ENCODE measurements at places on chromosomes 3 and 15.

- DNase-seq = no peak
Measured at GRCh38 chr3:188198760-188199327, 44.9 kb downstream of the LPP start.

- DNase-seq = no peak
Measured at GRCh38 chr15:74317820-74318375, 49.5 kb downstream of the CYP11A1 start.

GRCh38 chr3:48107227-48107626 is 81.0 kb downstream of the CDC25A start:
- no peak for DNase-seq

DNA sequence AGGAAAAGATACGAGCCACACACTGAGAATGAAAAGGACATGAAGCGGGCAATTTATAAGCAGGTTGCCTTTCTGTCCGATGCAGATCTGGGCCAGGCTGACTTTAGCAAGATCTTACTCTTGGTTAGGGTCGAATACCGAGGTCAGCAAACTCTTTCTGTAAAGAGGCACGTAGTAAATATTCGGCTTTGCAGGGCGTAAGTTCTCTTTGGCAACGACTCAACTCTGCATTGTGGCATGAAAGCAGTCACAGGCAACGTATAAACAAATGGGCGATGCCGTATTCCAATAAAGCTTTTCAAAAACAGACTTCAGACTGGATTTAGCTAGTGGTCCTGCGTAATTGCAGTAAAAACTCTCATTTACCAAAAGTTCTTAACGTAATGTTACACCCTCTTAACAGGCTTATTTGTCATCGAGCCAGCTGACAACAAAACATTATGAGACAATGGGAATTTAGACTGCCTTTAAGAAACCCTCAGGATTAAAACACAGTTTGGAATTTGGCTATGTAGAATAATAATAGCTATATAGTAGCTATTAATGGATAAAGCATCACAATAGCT is 13.1 kb upstream of the RPL35A start:
- DNase-seq = no peak

DNA sequence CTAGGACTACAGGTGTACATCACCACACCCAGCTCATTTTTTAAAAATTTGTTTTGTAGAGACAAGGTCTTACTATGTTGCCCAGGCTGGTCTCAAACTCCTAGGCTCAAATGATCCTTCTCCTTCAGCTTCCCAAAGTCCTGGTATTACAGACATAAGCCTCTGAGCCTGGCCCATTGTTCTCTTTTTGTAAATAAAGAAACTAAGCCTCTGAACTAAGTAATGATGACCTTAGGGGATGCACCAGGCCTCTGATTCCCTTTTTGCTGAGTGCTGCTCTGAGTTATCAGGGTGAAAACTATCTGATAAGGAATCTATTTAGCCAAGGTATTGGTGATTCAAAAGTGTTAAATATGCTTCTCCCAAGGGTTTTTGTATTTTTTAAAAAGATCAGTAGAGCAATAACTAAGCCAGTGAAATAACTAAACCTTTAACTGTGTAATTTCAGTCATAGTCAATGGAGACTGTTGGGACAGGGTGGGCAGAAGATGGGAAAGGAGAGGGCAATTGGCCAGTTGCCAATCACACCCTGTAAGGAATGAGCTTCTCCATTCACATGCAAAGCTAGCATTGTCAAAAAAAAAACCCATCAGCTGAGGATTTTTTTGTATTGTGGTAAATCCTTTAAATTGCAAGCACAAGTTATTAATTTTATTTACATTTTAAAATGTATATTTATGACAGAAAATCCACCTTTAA is 194.8 kb upstream of the PFN2 start:
- no peak for DNase-seq
